ENCODE measurements at places on chromosomes 3 and 15. TPM values are rescaled to one million over a fixed set of nuclear protein-coding genes. Genes with fewer than 3 reads are reported as not detected.

DNA sequence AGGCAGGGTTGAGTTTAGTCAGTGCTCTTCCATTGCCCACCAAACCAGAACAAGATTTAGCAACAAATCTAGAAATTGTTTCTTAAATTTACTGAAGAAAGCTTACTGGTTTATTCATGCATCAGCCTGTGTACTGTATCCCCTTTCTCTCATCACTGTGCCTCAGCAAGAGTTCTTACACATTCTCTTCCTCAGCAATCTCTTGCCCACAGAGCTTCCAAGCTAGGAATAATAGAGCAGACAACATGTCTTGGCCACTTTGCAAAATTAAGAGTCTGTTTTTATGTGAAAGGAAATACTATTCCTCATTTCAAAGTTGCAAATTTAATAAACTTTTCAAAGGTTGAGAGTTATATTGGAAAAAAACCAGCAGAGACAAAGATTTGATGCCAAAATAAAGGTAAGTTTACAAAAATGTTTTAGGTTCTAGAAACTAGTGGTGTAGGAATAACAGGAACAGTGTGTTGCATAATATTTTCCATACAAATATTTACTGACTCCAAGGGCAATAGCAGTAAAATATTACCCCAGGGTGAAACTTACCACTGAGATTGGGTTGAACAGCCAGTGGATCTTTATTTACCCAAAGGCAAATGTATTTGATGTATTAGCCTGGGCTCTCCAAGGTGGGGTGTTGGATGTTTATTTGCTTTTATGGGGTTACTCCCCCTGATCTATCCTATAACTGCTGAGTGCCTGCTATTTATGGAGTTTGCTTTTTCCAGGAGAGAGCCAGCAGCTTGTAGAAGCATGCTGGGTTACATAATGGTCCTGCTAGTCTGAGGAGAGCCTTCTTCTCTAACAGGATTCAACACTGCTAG, 276.7 kb downstream of the ADAMTSL3 start:
- no peak for DNase-seq

DNA sequence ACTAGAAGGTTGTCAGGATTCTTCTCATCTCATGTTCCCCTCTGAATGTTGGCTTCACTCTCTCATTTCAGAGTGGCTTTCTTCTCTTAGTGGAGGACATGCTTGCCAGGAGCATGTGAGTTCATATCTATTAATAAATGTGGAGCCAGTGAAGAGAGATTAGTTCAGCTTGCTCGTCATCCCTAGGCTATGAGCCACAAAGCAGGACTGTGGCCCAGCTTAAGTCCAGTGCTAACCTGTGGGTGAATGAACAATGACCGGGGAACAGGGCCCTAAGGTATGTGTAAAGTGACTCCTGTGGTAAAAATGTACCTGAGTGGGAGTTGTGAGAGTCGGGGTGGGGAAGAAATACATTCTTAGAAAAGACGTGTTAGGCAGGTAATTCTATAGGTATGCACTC, 96.9 kb upstream of the TBL1XR1 start:
- DNase-seq: no peak

TF gene
- total RNA-seq: 0.02 TPM

TRH gene
- total RNA-seq: not detected

SEC22A gene
- total RNA-seq: 21.6 TPM

- no peak for DNase-seq
These were observed 10.9 kb downstream of the AMOTL2 start for GRCh38 chr3:134363381-134363755.

- DNase-seq: no peak
These were observed 63.3 kb downstream of the BOC start for GRCh38 chr3:113274425-113275257.

SLC24A5 gene
- not detected for total RNA-seq

DNA sequence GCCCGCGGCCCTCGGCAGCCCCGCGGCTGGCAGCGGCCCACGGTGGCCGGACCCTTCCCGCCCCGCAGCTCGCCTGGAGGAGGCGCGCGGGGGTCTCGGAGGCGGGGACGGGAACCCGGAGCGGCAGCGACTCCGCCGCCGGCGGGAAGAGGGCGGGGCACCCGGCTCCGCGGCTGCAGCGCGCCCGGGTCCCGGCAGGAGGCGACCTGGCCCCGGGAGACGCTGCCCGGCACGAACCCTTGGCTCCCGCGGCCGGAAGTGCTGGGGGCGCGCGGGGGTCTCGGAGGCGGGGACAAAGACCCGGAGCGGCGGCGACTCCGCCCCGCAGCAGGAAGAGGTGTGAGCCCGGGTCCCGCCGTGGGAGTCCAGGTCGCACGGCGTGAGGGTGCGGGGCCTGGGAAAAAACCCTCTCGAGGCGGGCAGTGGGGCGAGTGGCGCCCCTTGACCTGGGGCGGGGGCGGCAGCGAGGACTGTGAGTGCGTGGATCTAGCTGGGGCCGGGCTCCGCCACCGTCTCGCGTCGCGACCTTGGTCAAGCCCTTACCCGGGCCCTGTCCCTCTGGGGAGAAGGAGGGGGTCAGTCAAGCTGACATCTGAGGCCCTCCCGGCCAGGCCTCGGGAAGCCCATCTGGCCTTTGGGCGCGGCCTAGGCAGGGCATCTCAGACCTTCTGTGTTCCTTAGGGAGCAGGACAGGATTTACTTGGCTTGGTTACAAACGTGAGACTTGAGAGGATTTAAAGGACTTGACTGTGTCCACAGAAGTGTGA, at the start of gene CIB2:
CIB2 (minus strand) TSS at position 151 of the 767 bp plus-strand sequence. CDS start 230 bp downstream, outside the sequence.
- peak; percentile 78 for DNase-seq

- DNase-seq: no peak
These were observed 59.0 kb downstream of the FRMD4B start for GRCh38 chr3:69326855-69327300.

GRCh38 chr3:132236701-132237651, 80.2 kb upstream of the ACP3 start:
- no peak for DNase-seq

DNA sequence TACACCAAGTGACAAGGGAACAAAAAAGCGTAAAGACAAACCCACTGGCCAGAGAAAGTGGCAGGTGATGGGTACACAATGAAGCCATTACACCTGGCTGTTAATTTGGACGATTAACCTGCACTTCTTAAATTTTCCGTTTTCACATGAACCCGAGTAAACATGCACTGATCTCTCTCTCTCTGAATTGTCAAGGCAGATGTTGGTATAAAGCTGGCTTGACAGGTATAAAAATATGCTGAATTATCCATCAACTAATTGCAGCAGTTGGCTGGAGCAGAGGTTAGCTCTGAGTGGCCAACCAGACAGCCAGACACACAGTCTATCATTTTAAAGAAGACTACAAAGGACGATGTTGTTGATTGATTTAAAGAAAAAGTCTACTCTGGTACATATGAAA, 561.7 kb upstream of the ALCAM start:
- no peak for DNase-seq

- DNase-seq: no peak
These were observed 86.7 kb upstream of the SNRPA1 start for GRCh38 chr15:101381671-101382212.

MYNN gene
- 19.2 TPM for total RNA-seq

GRCh38 chr3:61858054-61858453, 296.7 kb downstream of the PTPRG start:
- no peak for DNase-seq

DNA sequence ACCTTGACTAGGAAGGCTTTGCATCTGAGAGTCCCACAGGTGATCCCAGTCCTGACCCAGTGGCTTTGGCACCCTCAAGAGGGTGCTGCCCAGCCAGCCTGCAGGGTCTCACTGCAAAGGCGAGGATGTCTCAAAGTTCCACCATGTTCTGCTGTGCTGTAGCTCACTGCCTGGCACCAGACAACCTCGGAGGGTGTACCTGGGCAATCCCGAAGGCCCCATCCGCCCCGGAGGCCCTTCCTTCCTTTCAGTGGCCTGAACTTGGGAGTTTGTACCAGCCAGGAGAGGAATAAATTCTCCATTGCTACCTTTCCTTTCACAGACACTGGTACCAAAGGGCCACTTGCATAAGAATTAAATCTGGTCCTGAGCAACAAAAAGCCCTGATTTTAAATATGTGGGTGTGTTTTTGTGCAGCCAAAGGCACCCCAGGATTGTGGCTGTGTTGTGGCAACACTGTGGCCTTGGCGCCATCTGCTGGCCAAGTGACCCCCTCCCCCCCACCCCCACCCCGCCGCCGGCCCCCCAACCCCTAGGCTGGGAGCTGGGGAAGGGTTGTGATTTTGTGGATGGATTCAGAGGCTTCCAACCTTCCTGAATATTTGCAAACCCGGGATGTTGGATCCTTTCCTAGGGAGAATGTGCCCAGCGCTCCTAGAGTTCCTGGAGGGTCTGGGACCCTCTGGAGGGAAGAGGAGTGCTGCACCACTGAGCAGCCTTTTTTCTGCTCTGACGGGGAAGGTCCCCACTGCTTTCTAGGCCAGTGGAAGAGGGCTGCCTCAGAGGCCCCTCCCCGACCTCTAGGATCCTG, 9.7 kb upstream of the PTPN23 start:
- DNase-seq: no peak

DNA sequence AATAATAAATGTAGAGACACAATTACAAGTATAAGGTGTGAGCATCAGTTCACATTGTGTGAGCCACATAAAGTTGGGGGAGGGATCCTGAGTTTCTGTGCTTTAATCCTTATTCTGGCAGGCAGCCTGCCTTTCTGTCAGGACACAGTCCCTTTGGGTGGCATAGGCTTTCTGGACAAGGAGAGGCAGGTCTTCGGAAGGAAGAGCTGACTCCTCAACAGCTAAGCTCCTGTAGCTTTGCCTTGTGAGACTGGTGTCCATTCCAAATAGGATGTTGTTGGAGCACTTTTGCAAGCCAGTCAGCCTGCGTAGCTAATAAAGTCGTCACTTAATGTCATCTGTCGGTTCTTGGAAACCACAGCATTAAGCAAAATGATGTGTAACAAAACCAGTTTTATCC, 151.9 kb upstream of the MCTP2 start:
- DNase-seq: no peak

LYZL4 gene
- not detected for total RNA-seq

CELSR3 gene
- total RNA-seq: 19.3 TPM

GRCh38 chr3:29239376-29239775, 41.5 kb upstream of the RBMS3 start:
- no peak for DNase-seq

DOCK3 gene
- total RNA-seq: 2.1 TPM

- no peak for DNase-seq
These were observed 124.3 kb downstream of the CTNNB1 start for GRCh38 chr3:41323467-41324155.

DNA sequence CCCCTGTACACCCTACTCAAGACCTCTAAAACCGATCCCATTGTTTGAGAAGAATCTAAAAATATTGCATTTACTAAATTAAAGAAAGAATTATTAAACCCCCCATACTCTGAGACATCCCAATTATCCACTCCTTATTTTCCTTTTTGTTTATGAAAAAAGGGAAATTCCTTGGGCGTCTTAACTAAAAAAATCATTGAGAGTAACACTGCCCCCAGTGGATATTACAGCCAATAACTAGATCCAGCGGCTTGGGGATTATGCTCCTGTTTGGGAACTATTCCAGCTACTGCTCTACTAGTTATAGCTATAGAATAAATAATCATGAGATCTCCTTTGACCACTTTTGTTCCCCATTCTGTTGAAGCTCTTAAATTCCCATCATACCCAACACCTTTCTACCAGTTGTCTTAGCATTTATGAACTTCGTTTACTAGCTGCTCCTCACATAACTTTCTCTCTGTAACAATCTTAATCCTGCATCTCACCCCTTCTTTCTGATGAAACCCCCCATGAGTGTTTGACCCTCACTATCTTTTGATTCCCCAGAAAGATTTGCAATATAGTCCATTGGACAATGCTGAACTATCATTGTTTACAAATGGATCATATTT, 12.7 kb upstream of the CFAP91 start:
- no peak for DNase-seq

- no peak for DNase-seq
These were observed 36.4 kb downstream of the ZNF710 start for GRCh38 chr15:90037511-90037860.

ADGRG7 gene
- not detected for total RNA-seq

PATL2 gene
- 9.1 TPM for total RNA-seq

All from CD8-positive, alpha-beta memory T cell (primary cell).